ENCODE measurements at places on chromosomes 3 and 15.

- DNase-seq = no peak
Measured at GRCh38 chr3:43031485-43031884, 52.4 kb downstream of the GASK1A start.

- DNase-seq = no peak
Measured at GRCh38 chr3:17054301-17054981, 169.7 kb downstream of the PLCL2 start.

- DNase-seq = no peak
Measured at GRCh38 chr15:70775160-70775559, 11.8 kb upstream of the UACA start.

DNA sequence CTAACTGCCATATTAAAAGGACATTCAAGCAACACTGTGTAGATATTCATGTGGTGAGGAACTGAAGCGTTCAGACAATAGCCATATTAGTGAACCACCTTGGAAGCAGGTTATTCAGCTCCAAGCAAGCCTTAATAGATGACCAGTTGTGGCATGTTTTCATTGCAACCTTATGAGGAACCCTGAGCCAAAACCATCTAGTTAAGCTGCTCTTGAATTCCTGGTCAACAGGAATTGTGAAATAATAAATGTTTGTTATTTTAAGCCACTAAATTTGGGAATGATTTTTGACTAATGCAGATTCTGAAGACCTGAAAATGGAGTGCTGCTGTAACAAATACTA lies 73.0 kb downstream of the SPRED1 start:
- DNase-seq = no peak

GRCh38 chr3:177538048-177538749 lies 340.9 kb upstream of the TBL1XR1 start:
- no peak for DNase-seq

DNA sequence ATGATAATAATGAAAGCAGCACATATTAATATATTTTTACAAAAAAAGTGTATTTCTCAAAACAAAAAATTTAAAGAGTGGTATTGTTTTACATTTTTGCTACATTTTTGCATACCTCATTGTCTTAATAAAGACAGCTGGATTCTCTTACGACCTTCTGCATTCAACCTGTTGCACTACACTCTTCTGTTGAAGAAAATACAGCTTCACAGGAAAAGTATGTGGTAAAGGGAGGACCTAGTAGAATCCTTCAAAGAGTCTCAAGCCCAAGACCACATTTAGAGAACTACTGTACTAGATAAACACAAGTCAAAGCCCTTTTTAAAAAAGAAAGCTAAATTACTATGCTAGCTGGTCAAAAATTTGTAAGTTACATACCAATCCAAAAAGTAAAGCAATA lies 7.9 kb downstream of the ZNF280D start:
- DNase-seq = no peak

DNA sequence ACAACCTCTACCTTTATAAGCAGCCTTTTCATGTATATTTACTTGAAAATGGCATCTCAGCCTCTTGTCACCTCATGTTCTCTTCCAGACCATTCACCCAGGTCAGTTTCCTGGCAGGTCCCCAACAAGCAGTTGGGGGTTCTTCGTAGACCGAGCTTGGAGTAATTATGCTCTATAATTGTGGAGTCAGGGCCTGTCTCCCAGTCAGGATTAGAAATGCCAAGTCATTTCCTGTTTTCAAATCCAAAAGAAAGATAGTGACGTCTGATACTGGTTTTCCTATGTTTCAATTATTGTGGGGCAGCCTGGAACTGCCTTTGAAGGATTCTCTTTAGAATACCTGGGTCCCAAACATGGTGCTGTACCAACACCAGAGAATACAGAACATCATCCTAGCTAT lies 430.6 kb downstream of the MECOM start:
- DNase-seq = no peak

DNA sequence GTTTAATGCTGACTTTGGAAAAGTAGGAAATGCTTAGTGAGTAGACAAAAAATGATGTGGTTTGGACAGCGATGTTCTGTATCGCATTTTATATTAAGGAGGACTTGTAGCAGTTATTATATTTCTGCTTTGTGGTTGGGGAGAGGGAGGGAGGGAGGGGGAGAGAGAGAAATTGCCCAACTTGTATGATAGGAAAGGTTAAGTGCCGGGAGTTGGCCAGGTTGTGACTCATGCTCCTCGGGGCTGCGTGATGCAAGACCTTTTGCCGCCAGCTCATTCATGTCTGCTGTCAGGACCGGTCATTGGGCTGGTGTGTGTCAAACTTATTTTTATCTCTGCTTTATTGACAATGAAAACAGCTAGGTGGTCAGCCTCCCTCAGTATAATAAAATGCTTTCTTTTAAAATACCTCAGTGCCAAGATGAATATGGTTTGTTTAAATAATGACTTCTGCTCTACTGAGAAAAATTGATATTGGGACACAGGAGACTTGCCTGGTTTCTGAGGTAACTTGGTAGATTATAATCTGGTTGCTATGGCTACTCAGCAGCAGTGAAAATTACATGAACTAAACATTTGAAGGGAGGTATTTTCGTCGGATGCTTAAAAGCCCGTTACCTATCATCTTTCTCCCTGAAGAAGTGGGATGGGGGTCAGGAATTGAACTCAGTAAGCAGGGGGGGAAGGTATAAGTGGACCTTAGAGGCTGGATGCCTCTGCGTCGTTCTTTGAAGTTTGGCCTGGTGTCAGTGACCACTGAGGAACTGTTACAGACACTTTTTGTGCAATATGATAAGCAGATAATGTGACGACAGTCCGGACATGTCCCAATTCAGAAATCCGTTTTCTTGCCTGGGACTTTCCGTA lies 90.7 kb downstream of the FNDC3B start:
- peak; percentile 68 for DNase-seq

DNA sequence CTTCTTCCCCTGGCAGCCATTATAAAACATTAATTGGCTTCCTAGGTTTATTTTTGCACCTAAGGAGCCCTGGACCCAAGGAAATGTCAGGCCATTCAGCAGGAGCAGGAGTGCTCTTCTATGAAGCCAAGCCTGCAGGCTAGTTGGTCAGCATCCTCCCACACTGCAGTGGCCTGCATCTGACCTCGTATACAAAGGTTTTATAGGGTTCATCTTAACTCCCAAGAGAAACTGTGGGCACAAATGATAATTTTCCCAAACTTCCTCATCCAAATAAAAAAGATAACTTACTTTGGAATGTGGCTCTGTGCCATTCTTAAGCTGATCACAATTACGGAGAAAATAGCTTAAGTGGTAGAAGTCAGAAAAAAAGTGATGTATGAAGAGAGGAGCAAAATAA lies 19.4 kb downstream of the PLSCR1 start:
- no peak for DNase-seq

- DNase-seq = no peak
Measured at GRCh38 chr15:46636206-46636605, 1001.4 kb downstream of the SQOR start.

- no peak for DNase-seq
Measured at GRCh38 chr3:128515967-128516366, 23.0 kb upstream of the GATA2 start.

GRCh38 chr15:89396723-89397652 lies 62.4 kb upstream of the POLG start:
- no peak for DNase-seq

GRCh38 chr15:101138913-101139880 lies 112.7 kb downstream of the CHSY1 start:
- no peak for DNase-seq

- DNase-seq = no peak
Measured at GRCh38 chr3:14371573-14372474, 30.6 kb upstream of the SLC6A6 start.

DNA sequence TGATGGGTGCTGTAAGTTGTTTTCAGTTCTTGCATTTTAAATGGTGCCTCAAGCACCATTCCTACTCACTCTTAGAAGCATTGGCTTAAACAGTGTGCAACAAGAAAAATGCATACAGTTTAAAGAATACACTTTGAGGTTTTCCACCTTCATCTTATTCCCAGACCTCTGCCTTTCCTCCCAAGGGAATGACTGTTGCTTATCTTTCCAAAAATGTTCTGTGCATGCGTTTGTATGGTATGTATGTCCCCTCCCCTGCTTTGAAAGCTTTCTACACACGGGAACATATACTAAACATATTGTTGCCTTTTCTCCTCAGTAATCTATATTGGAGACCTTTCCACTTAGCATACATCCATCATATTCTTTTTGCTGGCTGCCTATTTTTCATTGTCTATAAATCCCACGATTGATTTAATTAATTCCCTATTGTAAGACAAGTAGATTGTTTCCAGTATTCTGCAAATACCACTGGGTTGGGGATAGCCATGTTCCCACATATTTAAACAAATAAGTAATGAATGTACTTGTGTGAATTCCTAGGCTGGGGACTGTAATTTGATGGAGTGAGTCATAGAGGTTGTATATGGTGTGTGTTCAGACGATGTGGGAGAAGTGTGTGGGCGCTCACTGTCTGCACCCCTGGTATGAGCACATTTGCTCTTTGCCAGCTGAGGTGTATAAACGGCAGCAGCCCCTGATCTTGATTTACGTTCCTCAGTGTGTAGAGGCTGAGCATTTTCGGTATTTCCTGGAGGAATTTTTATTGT lies 5.8 kb downstream of the TRAK1 start:
- no peak for DNase-seq

DNA sequence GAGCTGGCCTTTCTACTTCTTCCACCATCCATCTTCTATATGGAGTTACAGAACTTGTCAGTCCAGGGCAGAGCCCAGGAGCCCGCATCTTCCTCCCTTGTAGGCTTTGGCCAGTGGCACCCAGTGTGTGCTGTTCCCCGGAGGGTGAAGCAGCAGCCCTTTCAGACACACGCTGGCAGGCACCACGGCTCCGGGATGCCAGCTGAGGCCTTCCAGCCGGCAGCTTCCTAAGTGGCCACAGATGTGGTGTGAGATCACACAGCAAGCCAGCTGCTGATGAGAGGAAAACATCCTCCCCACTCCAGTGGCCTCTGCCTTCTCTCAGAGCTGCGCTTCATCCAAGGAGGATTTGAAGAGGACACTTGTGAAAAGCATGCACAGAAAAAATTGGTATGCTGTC lies 24.1 kb downstream of the CRABP1 start:
- DNase-seq = no peak

DNA sequence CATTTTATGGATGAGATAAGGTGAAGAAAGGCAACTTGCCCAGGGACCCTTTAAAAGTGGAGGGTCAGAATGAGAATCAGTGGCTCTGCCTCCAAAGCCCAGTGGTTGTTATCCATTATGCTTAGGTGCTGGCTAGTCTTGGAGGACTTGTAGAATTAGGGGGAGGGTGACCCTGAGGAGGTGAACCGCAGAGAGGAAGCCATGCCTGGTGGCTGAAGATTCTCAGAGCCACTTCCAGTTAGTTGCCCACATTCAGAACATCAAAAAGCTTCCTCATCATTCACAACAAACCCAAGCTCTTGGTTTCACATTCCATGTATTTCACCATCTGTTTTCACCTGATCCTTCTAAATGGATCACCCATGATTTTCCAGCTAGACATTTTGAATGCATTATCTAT lies 11.2 kb downstream of the EBLN2 start:
- DNase-seq = no peak

GRCh38 chr15:67382723-67383122 lies 128.1 kb downstream of the IQCH start:
- DNase-seq = no peak

- DNase-seq = no peak
Measured at GRCh38 chr3:115550285-115550761, 73.0 kb upstream of the GAP43 start.

- DNase-seq = peak; percentile 97
Measured at GRCh38 chr3:50616770-50617095, 218 bp upstream of the MAPKAPK3 start.

- DNase-seq = no peak
Measured at GRCh38 chr3:62454916-62455315, 81.6 kb upstream of the FEZF2 start.

GRCh38 chr3:56357266-56357665 lies 111.0 kb downstream of the ERC2 start:
- no peak for DNase-seq

DNA sequence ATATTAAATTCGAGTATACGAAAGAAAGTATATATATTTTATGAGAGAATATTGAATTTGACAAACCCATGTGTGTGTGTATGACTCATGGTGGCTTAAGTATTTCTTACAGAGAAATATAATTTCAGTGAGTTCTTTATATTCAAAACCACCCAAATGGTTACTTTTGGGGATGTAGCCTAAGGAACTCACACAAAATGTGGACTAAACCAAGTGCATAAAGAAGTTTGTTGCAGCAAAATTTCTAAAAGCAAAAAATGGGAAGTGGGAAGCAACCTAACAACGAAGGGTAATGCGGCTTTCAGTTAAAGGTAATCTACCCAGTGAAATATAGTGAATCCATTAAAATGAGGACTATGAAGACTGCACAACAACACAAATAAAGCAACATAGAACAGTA lies 277.1 kb downstream of the EDEM1 start:
- no peak for DNase-seq

DNA sequence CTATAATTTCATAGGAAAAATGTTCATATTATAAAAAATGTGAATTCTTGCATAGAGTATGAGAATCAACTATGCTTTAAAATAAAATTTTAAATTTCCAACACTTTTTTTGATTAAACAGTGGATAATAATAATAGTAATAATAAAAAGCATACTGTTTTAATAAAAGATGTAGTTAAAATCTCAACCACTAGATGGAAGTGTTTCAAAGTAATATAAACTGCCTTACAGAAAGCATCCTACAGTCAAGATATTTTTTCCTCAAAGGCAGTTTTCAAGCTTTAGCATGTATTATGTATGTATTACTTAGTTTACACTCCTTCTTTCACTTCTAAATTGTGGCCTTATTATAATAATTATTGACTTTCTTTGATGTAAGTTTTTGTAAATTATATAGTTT lies 217.5 kb downstream of the CHL1 start:
- no peak for DNase-seq

- no peak for DNase-seq
Measured at GRCh38 chr3:42712688-42713372, 10.2 kb upstream of the HHATL start.

- DNase-seq = no peak
Measured at GRCh38 chr3:23650371-23651140, 155.2 kb upstream of the UBE2E1 start.

DNA sequence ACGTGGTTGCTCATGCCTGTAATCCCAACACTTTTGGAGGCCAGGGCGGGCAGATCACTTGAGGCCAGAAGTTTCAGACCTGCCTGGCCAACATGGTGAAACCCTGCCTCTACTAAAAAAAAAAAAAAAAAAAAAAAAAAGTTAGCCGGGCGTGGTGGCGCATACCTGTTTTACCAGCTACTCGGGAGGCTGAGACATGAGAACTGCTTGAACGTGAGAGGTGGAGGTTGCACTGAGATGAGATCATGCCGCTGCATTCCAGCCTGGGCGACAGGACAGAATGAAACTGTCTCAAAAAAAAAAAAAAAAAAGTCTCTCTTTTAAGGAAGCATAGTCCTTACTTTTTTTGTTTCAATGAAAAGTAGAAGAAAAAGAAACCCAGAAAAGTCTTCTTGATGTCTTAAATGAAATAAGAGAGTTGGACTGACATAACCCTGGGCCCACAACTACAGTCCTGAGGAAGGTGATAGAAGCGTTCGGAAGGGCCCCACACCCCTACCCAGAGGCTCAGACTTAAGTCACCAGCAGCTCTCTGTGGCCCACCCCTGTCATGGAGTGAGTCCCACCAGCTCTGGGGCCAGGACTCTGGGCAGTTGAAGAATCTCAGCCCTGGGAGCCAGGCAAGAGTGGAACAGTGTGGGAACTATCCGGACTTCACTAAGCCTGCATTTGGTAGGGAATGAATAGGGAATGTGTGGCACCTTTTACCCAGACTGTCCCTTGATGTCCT lies 2.6 kb downstream of the NME9 start:
- no peak for DNase-seq

Data from CD4-positive, alpha-beta T cell treated with Interleukin-17A for 4 hours (primary cell).